NCI-H187 treated with DMSO at 0.1 percent for 48 hours (cell line): ENCODE measurements at places on chromosomes 11 and 22.

GRCh38 chr11:10436224-10436623, 18.8 kb upstream of the AMPD3 start:
- no peak for DNase-seq

- DNase-seq = no peak
Observed at GRCh38 chr11:47766509-47767227, 473 bp downstream of the FNBP4 start.

DNA sequence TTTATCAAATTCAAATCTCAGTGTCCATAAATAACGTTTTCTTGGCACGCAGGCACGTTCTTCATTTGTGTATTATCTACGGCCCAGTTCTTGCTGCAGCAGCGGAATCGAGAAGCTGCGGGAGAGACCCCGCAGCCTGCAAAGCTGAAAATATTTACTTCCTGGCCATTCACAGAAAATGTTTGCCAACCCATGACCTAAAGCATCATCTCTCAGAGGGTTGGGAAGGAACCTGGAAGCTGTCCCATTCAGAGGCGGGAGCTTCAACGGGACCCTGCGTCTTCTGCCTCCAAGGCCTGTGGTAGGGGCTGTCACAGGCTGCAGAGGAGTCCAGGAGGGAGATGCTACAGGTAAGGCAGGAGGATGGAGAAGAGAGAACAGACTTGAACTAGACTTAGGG, 319.2 kb downstream of the MN1 start:
- no peak for DNase-seq

GRCh38 chr11:78927511-78927910, 352.8 kb upstream of the NARS2 start:
- no peak for DNase-seq

GRCh38 chr22:50174382-50175190, 4.1 kb downstream of the PANX2 start:
- DNase-seq = no peak

GRCh38 chr11:72267956-72268617, 24.1 kb upstream of the PHOX2A start:
- DNase-seq = no peak

- no peak for DNase-seq
Observed at GRCh38 chr11:42237701-42238235, 778.3 kb upstream of the LRRC4C start.

GRCh38 chr22:19197997-19198865, 19.7 kb upstream of the SLC25A1 start:
- DNase-seq = no peak

DNA sequence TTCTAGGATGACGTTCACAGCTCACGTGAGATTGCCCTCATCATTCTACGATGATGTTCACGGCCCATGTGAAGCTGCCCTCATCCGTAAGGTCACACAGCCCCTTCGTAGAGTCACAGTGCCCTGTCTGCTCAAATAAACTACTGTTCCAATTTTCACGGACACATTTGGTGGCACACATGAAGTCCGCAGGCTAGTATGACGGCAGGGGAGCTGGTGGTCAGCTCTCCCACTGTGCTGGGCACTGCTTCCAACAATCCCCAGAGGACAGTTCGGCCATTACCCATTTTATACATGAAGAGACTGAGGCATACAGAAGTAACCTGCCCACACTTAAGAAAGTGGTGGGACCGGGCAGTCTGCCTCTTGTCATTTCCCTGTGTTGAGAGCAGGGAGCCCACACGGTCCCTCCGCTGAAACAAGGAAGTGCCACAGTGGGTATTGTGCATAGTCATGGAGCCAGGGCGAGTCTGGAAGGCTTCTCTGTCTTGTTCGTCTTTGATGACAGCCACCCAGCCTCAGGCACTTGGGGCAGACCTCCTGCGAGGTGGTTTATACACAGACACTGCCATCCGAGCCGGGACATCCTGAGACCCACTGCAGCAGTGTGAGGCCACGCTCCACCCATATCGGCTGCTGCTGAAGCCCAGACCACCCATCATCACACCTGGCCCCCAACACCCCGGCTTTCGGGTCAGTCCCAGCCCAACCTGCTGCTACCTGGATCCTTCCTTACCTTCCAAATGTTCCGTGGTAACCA, 114.3 kb downstream of the PHF21B start:
- no peak for DNase-seq

DNA sequence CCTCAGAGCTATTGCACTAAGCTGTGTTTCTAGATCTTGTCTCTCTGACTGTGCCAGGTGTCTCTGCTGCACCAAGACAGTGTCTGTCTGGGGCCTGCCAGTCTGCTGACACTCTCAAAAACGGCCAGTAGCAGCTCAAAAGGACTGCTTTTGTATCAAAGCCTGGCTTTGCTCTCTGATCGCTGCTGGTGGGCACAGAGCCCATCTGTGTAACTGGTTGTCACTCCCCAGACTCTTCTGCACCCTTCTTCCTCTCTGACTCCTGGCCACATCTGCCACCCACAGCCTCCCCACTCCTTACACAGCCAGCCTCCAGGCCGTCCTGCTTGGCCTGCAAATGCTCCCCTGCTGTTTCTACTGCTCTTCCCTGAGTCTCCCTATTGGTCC, 26.5 kb downstream of the MED15 start:
- no peak for DNase-seq

- no peak for DNase-seq
Observed at GRCh38 chr11:130162733-130163132, 3.2 kb downstream of the ST14 start.

GRCh38 chr11:36149538-36150242, 139.5 kb downstream of the COMMD9 start:
- no peak for DNase-seq

DNA sequence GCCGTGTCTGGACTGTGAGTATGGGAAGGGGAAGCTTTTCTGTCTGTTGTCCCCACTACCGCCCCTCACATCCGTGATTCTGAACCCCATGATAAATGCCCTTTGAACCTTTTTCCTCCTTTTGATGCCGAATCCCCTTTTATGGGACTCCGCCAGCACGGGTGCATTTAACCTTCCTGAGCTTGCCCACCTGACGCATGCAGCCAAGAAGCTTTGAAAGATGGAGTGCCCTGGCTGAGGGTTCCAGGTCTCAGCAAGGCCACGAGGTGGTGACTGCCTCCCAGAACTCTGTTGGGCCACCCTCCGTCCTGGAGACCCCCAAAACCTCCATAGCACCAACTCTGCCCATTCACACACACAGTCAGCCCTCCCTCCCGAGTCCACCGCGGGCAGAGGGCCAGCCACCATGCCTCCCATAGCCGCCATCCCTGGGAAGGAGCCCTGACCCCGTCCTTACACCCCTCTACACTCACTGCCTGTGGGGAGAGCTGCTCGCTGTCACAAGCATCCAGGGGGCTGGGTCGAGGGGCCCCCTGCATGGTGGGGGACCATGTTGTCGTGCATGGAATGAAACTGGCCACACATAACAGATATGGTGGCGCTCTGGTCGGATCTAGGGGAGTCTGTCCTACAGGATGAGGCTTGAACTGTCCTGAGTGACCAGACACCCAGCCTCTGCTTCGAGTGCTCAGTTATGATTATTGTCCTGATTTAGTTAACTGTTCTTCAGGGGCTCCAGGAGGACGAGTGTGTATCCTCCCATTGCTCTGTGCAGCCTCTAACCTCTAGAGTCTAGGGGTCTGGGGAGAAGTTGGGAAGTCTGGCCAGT, 822 bp upstream of the COMT start:
- no peak for DNase-seq

- no peak for DNase-seq
Observed at GRCh38 chr11:74818283-74818946, 69.8 kb downstream of the RNF169 start.

GRCh38 chr11:119726585-119727522, 2.1 kb downstream of the NECTIN1 start:
- DNase-seq = no peak

DNA sequence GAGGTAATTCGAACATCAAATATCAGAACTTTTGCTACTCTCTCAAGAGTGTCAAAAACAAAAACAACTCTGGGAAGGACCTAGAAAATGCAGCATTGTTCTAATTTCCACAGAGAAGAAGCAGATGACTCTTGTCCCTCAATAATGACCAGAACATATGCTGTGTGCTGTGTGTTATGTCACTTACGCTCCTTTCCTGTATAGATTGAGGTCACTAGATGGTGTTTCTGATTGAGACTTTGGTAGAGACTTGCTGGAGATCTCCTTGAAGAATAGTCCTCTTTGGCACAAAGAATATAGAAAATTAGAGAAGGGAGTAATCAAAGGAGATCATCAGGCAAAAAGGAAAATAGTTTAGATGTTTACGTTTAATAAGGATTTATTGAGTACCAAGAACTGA, 2.3 kb upstream of the SIK3 start:
- DNase-seq = no peak

DNA sequence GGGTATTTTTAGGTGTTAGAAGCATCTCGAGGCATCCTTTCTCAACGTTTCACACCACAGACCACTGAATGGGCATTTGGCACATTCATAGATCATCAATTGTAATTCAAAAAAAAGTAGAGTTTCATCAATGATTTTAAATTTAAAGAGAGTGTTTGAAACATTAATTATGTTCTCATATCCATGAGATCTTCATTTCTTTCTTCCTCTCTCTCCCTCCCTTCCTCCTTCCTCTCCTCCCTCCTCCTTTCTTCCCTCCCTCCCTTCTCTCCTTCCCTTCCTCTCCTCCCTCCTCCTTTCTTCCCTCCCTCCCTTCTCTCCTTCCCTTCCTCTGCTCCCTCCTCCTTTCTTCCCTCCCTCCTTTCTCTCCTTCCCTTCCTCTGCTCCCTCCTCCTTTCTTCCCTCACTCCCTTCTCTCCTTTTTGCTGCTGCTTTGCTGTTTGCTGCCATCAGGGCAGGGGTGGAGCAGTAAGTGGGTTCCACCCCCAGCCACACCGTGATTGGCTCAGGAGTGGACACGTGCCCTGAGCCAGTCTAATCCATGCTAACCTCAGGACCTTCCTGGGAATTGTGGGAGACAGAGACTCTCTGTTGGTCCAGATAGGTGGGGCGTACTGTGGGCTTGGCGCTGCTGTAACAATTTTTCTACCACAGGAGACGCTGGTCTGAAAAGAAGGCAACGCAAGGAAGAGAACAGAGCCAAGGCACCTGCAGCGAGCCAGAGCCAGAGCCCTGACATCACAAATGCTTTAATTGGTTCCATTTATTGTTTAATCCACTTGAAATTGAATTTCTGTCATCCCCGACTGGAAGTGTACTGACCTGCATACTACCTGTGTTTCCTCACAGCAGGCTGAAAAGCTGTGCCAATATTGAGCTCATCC, 33.7 kb upstream of the APOBEC3A start:
- peak; percentile 51 for DNase-seq

DNA sequence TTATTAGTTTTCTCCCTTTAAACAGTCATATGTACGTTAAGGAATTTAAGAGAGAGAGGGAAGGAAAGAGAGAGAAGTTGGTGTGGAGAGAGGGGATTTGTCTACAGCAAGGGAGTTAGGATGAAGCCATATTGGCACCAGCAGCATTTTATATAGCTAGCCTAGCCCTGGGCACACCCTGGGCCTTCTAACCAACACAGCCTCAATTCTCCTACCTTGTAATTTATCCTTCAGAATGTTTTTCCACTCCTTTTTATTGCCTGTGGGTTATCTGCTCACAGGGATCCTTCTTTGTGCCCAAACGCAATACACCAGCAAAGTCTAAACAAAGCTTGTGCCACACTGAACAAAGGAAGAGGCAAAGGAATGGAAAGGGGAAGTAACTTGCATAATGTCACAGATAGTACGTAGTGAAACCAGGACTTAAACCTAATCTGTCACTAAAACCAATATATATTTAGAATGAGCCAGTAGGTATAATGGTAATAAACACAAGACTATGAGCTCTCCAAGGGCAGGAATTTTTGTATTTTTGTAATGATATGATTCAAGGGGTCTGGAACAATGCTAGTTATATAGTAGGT, 613.8 kb upstream of the TENM4 start:
- no peak for DNase-seq

GRCh38 chr22:36211237-36211861, 9.7 kb upstream of the APOL4 start:
- no peak for DNase-seq
